ENCODE measurements at places on chromosomes 6 and 20.

GRCh38 chr6:44966449-44967092 is 361.6 kb upstream of the RUNX2 start:
- DNase-seq, result no peak

- no peak for DNase-seq
Measured at GRCh38 chr20:4666001-4666479, 55.7 kb upstream of the PRND start.

GRCh38 chr6:168417679-168418557 is 23.1 kb upstream of the SMOC2 start:
- DNase-seq, result no peak

- DNase-seq, result no peak
Measured at GRCh38 chr6:435441-436307, 44.1 kb downstream of the IRF4 start.

DNA sequence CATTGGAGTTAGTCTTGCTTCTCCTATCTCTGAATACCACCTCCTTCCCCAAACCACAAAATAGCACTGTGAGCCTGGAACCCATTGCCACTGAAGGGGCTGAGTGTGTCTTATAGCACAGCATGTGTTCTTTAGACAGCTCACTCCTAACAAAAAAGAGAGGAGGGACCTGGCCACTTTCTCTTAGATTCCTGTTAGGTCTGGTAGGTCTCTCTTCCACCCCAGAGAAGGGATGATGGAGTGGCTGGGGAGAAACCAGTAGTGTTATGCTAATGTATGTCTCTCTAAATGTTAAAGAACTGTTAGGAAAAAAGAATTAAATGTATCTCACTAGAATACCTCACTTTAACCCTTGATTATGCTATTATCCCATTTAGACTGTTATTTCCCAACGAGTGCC is 340.3 kb downstream of the EPHA7 start:
- no peak for DNase-seq

DNA sequence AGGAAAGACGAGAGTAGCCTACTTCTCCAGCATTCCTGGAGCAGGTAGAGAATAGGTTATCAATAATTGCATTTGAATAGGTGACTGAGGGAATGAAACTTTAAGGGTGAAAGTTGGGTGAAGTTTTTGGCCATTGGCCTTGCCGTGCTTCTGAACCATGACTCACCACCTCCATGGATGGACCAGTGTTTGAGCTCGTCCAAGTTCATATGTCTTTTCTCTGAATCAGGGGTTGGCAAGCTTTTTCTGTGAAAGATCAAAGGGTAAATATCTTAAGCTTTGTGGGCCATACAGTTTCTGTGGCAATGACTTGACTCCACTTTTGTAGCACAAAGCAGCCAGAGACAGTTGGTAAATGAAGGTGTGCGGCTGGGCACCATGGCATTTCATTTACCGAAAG is 31.8 kb downstream of the SNRNP48 start:
- no peak for DNase-seq

GRCh38 chr6:150343434-150343833 is 25.4 kb upstream of the IYD start:
- no peak for DNase-seq

DNA sequence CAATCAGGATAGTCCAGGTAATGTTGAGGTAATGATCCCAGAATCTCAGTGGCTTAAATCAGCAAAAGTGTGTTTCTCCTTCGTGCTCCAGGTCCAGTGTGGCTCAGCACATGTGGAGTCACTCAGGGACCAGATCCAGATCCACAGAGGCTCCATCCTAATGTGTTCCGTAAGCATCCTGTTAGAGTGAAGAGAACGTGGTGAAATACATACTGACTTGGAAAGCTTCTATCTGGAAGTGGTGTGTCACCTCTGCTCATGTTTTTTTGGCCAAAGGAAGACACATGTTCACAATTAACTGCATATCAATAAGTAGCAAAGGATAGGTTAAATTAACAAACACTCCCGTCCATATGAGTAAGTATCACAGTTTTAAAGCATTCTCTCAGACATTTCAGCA is 26.8 kb upstream of the PREP start:
- DNase-seq, result no peak

DNA sequence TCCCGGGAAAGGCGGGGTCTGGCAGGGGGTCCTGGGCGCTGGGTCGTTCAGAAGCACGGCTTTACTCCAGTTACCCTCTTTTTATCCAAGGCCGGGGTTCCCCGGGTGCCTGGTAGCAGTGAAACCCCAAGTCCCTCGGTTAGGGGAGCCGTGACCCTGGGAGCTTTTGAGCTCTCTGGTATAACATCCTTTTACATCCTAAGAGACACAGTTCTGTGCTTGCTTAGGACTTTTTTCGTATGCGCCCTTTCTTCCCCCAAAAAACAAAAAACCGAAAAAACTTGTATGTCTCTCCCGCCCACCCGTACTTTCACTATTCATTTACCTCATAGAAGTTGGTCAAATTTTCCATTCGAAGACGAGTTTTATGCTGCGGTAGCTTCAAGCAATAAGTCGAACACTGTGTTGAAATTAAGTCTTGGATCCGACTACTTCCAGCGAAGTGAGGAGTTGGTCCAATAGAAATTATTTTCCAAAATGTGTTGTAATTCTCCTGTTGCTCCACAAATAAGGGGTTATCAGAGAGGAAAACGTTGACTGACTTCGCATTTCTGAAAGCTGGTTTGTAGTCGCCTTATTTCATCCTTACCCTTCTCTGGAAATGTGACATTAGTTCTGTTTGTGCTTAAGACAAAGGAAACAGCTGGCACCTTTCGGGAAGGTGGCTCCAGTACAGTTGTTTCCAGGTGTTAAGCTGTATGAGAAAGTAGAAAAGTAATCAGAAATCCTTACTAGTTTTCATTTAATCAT is 816 bp upstream of the MAN1A1 start:
- DNase-seq, result no peak

GRCh38 chr6:148905901-148906300 is 159.1 kb downstream of the UST start:
- DNase-seq, result no peak

- DNase-seq, result no peak
Measured at GRCh38 chr6:38571721-38572120, 68.0 kb downstream of the BTBD9 start.

DNA sequence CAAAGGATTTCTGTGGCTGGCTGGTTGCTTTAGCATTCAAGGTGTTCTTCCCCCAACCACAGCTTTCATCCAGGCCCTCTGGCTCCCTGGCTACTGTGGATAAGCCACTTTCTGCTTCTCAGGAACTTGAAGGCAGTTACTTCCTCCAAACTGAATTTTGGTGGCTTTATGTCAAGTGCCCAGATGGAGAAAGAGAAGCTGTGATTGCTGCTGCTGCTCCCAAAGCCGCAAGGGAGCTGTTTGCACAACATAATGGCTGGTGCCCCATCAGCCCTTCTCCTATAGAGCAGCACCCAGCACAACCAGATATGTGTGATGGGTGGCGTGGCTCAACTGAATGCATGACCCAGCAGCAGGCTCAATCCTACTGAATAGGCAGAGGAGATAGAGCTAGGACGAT is 465.2 kb downstream of the MAFB start:
- DNase-seq, result no peak

GRCh38 chr6:153183925-153184324 is 52.8 kb upstream of the RGS17 start:
- DNase-seq, result no peak

GRCh38 chr6:1015825-1016224 is 296.1 kb upstream of the FOXQ1 start:
- DNase-seq, result no peak

DNA sequence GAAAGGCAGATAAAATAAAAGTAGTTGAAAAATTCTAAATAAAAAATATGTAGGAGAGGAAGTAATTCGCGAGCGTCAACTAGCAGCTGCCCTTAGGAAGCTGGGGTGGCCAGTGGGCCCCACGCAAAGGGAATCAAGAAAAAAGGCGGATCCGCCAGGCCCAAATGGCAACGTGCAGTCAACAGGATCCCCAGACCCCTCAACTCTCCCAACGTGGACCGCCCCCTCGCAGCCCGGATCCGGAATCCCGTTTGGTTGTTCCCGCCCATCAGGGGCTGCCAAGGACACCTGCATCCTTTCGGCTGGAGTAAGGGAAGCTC is 296 bp downstream of the DZANK1 start:
- DNase-seq, result no peak

DNA sequence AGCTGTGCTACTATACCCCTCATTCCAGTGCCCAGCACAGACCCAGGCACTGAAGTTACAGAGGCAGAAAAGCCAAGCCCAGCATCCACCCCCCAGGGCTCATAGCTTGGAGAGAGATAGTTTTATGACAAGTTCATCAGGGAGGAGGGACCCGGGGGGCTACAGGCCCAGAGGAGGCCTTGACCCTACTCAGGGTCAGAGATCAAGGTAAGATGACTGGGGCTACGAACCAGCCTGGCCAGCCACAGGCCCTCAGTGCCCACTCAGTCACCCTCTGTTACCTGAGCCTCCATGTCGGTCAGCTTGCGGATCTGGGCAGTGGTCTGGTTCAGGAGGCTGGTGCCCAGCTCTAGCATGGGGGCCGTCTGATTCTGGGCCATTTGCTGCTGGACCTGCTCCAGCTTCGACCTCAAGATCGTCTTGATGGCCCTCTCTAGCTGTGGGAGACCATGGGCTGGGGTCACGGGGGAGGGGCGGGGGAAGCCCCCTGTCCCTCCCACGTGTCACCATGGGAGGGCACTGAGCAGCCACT is 26.1 kb downstream of the ANGPT4 start:
- DNase-seq, result no peak

DNA sequence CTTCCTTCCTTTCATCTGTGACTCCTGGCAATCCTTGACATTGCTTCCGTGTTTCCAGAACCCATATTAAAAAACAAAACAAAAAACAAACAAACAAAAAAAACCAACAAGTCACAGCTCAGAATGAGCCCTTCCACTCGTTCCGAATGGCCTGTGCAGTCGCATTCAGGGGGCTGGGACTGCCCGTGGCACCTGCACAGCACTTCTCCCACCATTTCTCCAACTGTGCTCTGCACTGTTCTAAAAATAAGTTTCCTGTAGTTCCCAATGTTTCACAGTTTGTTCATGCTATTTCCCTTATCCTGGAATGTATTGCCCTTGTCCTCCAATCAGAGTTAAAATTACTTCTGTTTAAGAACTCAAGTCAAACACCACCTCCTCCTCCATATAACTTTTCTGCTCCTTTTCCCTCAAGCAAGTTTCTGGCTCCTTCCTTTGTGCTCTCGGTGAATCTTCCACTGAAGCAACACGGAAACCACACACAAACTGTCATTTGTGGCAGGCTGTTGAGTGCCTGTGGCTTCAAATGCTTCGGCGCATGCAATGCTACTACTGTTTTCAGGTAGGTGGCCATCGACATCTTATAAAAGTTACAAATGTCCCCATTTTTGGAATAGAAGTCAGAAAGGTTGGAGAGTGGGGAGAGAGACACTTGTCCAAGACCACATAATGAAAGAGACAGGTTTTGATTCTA is 57.7 kb downstream of the PDE10A start:
- no peak for DNase-seq

GRCh38 chr6:160861824-160862223 is 129.7 kb upstream of the MAP3K4 start:
- DNase-seq, result no peak

- DNase-seq, result no peak
Measured at GRCh38 chr6:83978997-83979396, 54.6 kb upstream of the MRAP2 start.

- DNase-seq, result no peak
Measured at GRCh38 chr6:38549180-38549579, 90.5 kb downstream of the BTBD9 start.

GRCh38 chr6:127880429-127880828 is 20.4 kb downstream of the THEMIS start:
- no peak for DNase-seq

DNA sequence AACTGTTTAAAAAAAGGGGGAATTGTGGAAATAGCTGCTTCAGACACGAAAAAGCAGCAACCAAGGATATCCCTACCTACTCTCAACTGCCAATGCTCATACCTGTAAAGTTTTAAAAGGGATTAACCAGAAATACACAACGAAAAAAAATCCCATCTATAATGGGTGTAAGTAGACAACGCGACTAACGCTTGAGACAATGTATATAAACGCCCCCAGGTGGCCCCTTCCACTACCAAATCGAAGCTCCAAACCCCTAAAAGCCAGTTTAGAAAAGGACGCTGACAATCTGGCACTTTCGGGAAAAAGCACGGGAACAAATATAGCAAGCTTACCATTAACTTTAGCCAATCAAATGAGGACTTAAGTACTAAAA is 94.5 kb upstream of the BTN3A2 start:
- no peak for DNase-seq

DNA sequence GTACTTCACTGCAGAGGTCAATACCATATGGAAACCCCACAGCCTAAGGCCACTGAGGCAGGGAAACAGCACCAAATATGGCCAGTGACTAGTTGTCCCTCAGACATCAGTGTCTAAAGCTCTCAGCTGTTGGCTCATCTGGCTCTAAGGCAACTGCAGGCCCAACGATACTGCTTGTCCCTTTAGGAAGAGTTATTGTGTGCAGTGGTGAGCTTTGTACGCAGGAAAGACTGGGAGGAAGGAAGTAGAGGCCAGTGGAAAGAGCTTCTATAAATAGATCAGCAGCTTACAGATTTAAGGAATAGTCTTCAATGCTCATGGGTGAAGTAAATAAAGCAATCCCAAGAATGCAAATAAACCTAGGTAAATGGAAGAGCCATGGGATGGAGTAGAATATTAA is 29.3 kb downstream of the DNAAF9 start:
- DNase-seq, result no peak

DNA sequence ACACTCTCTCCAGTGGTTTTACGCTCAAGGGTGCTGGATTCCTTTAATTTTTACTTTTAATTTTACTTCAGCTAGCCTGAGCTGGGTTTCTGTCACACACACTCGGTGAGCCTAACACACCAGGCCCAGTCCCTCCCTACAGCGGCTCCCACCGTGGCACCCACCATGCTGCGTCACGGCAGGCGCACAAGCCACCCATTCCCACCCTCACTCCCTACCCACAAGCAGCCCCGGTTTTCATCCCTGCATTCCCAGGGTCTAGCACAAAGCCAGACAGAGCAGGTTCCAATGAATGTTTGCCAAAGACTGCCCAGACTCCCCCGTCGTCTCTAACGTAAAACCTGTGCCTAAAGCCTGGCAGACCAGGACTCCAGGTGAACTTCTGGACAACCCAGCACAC is 50.3 kb downstream of the MYH7B start:
- no peak for DNase-seq

- DNase-seq, result peak; percentile 15
Measured at GRCh38 chr20:20593447-20594170, 118.8 kb downstream of the RALGAPA2 start.

DNA sequence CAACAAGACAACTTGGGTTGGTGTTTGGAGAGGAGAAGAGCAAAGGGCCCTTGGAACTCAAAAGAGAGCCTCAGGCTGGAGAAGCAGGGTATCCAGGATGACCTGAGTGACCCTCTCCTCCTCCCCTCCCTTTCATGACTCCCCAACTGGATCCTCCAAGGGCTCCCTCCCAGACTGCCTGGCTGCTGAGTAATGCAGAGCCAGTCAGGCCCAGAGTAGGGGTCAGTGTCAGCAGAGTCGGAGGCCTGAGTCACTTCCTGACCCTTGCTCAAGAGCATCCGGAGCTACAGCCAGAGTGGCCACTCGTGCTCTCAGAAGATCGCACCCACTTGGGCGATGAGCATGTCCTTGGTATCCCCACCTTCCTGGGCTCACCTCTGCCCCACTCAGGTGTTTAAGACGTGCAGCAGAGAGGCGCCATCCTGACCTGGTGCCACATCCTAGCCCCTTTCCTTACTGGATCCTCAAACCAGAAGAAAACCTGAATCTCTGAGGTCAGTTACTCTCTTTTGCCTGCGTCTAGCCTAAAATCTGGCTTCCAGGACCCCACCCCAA is 2.8 kb upstream of the MAPK13 start:
- no peak for DNase-seq

- no peak for DNase-seq
Measured at GRCh38 chr6:101980924-101981323, 587.4 kb downstream of the GRIK2 start.
